ENCODE measurements at places on chromosomes 6 and 20.
A peak's percentile ranks its signal among the peaks of the same experiment; 100 is the strongest.

GRCh38 chr20:59781226-59781625, 152.2 kb downstream of the SYCP2 start:
- no peak for DNase-seq

GRCh38 chr6:11204794-11205366, 27.6 kb downstream of the NEDD9 start:
- no peak for DNase-seq

DNA sequence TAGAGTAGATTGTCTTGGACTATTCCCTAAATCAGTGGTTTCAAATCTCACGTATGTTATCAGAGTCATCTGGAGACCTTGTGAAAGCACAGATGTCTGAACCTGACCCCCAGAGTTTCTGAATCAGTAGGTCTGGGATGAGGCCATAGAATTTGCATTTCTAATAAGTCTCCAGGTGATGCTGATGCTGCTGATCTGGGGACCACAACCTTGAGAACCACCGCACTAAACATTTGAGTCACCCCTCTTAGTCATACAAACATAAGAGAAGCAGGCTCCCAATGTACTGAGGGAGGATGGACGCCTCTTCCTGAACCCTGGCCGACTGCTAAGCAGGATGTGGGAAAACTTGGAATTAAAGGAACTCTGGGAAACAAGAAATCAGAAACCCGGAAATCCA, 187.8 kb upstream of the PRDM1 start:
- DNase-seq = no peak

GRCh38 chr6:113980937-113981554, 10.1 kb upstream of the HDAC2 start:
- DNase-seq = peak; percentile 38

DNA sequence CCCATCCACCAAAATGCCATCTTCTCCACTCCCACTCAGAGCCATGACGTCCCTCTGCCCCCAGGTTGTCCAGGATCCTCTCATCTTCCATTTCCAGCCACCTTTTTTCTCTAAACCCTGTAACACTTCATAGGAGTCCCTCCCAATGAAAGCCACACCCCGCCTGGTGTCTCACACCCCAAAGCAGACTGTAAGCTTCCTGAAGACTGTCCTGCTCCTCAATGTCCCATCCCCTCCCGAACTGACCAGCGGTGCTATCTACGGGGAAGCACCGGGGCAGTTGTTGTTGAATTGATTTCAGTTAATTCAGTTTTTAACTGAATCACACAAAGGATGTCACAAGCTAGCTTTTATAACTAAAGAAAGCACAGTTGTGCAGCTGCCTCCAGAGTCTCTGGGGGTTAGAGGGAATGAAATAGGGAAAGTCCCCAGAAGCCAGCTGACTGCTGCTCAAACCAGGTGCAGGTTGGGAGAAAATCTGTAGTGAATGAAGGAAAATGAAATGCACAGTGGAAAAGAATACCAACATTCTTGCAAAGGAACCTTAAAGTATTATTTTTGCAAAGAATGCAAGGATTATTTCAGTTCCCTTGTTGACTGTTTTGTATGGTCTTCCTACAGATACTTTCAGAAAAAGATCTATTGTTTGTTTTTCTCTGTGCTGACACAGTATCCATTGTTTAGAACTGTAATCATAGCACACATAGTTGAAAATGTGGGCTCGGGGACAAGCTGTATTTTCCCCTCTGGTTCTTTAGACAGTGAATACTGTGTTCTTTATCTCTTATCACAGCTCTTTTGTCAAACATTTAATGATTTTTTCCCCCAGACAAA, 222.6 kb upstream of the QKI start:
- DNase-seq = no peak

GRCh38 chr6:137512757-137513605, 18.8 kb upstream of the OLIG3 start:
- no peak for DNase-seq

GRCh38 chr6:75124983-75125382, 80.9 kb downstream of the COL12A1 start:
- no peak for DNase-seq

- DNase-seq = no peak
Measured at GRCh38 chr6:43689421-43689820, 1.8 kb upstream of the MRPS18A start.

- no peak for DNase-seq
Measured at GRCh38 chr6:163243083-163243482, 171.4 kb upstream of the QKI start.

DNA sequence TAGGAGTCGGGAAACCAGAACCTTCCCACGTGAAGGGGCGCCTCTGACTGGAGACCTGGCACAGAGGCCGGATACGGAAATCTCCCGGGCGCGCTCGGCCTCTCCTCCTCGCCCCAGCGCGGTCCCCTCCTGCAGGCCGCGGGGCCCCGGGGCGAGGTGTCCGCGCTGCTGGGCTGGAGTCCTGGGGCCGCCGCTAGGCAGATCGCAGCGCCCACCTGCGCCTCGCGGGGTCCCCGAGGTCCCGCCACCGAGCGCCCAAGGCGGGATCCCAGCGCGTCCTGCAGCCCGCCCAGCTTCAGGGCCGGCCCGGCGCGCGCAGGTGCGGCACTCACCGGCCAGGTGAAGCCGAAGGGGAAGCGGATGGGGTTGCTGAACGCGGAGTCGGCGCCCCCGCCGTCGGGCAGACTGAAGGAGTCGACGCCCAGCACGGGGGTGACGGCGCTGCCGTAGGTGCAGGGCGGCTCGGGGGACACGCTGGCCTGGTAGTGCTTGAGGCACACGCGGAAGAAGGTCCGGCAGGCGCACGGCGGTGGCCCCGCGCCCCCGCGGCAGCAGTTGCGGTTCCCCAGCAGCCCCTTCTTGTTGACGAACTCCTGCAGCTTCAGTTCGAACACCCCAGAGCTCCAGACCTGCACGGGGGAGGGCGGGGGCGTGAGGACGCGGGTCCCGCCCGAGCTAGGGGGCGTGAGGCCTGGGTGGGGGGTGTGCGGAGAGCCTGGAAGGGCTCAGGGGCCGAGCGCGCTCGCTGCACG, 1.5 kb downstream of the DLL1 start:
- DNase-seq = peak; percentile 74

DNA sequence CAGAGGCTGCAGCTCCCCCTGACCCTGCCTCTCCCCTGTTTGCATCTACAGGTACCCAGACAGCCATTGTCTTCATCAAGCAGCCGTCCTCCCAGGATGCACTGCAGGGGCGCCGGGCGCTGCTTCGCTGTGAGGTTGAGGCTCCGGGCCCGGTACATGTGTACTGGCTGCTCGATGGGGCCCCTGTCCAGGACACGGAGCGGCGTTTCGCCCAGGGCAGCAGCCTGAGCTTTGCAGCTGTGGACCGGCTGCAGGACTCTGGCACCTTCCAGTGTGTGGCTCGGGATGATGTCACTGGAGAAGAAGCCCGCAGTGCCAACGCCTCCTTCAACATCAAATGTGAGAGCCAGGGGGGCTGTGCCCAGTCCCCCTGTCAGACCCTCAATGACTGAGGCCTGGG, 42.1 kb upstream of the SRF start:
- no peak for DNase-seq

GRCh38 chr6:90274451-90275030, 22.1 kb downstream of the BACH2 start:
- DNase-seq = no peak

GRCh38 chr6:55014321-55015088, 159.8 kb upstream of the HCRTR2 start:
- peak; percentile 12 for DNase-seq

DNA sequence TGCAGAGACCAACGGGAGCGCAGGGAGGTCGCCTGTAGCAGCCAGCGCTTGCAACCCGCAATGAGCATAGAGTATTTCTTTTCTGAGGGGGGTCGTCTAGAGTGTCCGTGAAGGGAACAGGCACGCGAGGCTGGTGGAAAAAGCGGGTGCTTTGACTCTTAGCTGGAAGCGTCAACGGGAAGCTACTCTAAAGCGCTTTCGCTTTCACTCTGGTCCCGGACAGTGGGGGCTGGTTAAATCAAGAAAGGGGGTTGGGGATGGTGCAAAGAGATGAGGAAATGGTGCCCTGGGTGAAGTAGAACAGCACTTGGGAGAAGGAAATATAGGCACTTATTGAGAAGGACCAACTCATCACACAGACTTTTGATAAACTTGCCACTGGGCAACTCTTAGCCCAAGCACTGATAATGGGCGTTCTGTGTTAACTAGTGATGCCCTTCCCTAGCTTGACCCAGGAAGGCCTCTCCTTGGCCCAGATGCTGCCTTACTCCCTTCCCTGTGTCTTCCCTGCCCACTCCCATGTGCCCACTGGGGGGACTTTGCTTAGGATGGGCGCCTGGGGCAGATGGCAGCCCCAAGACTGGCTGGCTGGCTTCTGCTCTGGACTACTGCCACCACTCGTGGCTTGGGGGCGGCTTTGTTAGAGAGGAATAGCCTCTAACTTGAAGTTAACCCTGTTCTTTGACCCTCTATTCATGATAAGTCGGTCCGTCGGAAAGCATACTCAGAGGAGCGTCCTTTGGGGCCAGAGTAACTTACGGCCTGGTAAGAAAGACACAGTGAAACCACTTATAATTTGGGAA, 585 bp downstream of the PSMB9 start:
- no peak for DNase-seq
